ENCODE measurements at places on chromosomes 7 and 10.

DNA sequence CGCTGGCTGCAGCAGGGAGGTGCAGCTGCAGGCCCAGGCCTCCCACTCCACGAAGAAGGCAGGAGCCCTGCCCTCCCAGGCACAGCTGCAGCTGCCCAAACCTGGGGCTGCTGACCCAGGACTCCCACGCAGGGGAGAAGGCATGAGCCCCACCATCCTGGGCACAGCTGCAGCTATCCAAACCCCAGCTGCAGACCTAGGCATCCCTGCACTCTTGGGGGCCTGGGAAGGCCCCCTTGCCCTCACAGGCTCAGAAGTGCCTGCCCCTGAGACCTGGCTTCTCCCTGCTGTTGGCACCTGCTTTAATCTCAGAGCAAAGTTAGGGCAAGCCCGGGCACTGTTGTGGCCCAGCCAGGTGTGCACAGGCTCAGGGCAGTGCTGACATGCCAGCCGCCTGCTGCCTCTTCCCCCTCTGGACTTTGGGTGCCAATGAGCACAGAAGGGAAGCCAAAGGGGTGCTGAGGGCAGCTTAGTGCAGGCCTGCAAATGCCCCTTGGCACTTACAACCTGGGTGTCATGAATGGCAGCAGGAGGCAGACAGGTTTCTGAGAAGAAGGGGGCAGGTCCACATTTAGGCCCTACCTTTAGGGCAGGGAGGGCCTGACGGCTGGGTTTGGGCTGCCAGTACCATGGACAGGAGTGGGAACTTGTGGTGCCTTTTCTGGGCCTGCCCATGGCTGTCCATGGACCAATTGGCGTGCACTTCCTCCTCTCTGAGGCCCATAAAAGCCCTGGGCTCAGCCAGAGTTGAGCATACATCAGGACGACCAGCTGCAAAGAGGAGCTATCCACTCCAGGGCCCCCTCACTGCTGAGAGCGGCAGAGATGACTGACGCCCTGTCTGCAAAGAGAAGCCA is 31.1 kb downstream of the CRTAC1 start:
- DNase-seq = no peak

GRCh38 chr7:141221007-141221612 is 147.2 kb downstream of the TMEM178B start:
- no peak for DNase-seq

DNA sequence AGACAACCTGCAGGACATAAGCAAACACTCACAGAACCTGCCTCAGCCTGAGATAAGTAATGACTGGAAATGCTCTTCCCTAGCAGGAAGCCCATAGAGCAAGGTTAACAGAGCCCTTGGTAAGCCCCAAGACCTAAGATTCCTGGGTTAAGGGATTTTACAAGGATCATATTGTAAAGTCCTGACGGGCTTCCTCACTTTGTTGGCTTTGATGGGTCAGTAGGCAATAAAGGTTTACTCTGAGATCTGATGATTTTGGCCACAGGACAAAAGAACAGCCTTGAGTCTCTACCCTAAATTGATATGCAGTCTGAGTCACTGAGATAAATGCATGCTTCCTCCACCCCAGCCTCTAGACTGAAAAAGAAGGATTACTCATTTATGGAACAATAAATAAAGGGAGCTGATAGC is 270.8 kb downstream of the HTR7 start:
- DNase-seq = no peak

DNA sequence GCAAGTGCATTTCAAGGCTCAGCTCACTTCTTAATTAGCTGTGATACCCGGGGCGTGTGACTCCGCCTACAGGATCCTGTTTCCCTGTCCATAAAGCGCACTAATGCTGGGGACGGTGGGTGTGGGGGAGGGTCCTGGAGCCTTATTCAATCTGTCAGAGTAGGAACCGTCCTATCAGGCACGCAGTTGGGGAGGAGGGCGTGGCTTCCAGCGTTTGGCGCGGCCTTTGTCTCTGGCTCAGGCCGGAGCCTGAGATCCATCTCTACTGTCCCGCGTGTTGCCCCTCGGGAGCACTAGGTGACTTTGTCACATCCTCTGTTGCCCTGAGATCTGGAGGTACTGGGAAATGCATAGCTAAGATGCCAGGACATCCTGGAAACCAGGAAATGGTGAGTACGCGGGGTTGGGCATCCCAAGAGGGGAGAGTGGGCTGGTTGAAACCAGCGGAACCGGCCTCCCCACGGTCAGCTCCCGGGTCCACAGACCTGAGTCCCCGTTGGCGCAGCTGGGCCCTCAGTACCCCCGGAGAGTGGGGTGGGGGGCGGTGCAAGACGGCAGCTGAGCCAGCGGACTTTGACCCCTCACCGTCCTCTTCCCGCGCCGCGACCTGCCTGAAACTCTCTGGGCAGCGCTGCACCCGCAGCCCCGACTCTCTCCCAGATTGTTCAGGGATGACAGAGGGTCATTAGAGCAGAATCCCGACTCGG is 104.4 kb upstream of the ZNF92 start:
- DNase-seq = no peak

GRCh38 chr7:31251441-31251840 is 89.1 kb downstream of the NEUROD6 start:
- no peak for DNase-seq

GRCh38 chr10:85614981-85615380 is 751.6 kb downstream of the GRID1 start:
- no peak for DNase-seq

DNA sequence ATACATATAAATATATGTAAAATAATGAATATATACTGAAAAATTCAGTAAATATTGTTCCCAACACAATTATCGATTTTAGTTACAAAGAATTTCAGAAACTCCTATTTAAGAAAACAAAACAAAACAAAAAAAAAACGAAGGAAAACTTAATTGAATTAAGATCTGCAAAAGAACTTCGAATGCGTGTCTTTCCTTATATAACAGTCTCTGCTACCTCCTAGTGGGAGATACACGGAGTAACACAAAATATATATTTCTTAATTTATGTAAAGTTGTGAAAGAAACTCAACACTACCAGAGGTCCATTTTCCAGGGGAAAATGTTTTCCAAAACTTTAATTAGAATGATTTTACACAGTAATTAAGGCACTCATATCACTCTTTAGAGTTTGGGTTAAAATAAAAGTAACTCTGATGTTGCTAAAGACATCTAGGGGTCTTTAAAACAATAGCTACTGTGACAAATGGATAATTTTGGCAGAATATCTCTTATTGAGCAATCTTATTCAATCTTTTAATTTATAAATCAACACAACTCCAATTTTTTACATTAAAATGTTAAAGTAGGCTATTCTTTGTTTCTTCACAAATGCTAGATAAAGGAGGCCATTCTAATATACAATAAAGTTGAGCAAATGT is 41.6 kb downstream of the NEBL start:
- DNase-seq = no peak

- no peak for DNase-seq
These were observed 8.4 kb downstream of the GIGYF1 start for GRCh38 chr7:100685631-100686145.

DNA sequence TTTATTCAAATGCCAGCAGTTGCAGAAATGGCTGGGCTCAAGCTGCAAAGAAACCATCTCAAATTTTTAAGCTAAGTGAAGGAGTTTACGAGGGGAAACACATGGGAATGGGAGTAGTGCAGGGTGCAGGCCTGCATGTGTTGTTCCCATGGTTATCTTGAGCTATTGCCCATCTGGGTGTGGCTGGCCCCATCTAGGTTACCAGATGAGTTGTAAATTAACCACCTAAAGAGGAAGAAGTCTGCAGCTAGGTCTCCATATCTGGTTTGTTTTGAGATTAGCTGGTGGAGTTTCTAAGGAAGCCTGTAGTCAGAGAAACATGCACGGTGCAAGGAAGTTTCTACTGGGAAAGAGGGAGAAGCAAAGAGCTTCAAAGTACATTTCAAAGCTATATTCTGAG is 23.3 kb upstream of the STEAP2 start:
- no peak for DNase-seq

DNA sequence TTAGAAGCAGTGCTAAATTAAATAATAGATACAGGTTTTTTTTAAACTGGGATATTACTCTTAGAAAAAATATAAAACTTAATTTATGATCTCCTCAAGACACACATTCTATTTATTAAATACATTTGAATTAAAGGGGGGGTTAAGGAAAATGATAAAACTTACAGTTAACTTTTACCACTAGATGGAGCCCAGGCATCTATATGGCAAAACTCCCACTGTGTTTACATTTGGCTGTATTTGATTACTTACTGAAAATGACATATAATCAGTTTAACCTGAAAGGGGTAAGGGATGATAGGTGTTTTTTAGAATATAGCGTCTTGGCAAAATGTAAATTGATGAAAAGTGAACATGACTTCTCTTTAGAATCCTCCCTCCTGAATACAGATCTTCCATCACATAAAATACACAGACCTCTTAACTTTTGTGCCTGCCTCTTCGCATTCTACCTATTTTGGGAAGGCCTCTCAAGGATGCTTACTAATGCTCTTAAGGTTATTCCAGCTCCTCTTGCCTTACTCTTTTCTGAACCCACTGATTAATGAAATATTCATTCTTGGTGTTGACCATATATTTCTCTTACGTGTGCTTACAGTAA is 235.7 kb downstream of the AGMO start:
- no peak for DNase-seq

DNA sequence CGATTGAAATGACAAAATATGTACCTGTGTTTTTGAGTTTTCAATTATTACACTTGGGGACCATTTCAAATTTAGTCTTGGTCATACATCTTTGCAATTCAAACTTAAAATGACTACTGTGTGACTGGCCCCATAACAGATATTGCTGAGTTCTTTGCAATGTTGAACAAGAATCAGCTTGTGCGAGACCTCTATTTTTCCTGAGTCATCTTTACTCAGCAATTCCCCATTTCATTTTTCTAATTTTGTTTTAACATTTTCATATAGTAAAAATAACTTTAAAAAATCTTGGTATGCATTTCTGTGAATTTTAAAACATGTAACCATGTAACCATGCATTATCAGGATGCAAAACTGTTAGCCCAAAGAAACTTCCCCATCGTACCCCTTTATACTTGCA is 678.1 kb downstream of the ANKRD7 start:
- DNase-seq = no peak

GRCh38 chr10:12351447-12351846 is 2.1 kb downstream of the CAMK1D start:
- DNase-seq = no peak

DNA sequence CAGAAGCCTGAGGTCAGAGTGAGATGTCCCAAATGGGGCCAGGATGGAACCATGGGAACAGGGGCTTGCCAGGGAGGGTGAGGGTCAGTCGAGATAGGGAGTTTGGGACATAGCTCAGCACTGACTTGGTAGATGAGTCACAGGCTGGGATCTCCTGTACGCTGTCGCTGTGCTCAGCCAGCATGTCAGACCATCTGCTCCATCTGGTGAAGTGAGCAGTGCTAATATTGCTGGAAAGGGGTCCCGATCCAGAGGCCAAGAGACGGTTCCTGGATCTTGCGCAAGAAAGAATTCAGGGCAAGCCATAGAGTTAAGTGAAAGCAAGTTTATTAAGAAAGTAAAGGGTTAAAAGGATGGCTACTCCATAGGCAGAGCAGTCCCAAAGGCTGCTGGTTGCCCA is 505.6 kb downstream of the GALNT17 start:
- no peak for DNase-seq

GRCh38 chr7:151080067-151080521 is 515 bp downstream of the FASTK start:
- DNase-seq = no peak

DNA sequence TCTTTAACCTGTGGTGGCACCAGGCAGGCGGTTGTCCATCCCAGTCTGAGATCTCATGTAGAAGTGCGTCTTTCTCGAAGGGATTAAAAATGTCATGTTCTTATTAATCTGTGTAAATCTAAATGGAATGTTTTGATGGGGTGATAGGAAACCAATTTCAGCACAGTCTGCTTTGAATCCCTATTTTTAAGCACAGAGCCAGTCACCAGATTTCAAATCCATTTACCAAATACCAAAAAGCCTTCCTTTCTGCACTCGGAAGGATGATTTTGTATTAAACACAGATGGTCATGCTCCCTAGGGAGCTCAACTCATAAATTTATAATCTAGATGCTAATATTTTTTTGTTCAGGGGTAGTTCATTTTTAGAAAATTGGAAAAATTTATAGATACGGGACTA is 160.6 kb upstream of the AOAH start:
- no peak for DNase-seq

DNA sequence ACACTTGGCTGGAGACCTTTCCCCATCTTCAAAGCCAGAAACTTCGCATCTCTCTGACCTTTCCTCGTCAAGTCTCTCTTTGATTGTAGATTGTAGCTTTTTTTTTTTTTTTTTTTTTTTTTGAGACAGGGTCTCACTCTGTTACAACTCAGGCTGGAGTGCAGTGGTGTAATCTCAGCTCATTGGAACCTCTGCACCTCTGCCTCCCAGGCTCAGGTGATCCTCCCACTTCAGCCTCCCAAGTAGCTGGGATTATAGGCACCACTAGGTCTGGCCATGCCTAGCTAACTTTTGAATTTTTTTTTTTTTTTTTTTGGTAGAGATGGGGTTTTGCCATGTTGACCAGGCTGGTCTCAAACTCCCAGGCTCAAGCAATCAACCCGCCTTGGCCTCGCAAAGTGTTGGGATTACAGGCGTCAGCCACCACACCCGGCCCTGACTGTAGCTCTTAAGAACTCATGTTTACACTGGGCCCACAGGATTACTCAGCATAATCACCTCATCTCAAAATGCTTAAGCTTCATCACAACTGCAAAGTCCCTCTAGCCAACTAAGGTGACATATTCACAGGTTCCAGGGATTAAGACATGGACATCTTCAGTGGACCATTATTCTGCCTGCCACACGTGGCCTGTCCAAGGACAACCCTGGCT is 11.7 kb downstream of the POLL start:
- DNase-seq = no peak

DNA sequence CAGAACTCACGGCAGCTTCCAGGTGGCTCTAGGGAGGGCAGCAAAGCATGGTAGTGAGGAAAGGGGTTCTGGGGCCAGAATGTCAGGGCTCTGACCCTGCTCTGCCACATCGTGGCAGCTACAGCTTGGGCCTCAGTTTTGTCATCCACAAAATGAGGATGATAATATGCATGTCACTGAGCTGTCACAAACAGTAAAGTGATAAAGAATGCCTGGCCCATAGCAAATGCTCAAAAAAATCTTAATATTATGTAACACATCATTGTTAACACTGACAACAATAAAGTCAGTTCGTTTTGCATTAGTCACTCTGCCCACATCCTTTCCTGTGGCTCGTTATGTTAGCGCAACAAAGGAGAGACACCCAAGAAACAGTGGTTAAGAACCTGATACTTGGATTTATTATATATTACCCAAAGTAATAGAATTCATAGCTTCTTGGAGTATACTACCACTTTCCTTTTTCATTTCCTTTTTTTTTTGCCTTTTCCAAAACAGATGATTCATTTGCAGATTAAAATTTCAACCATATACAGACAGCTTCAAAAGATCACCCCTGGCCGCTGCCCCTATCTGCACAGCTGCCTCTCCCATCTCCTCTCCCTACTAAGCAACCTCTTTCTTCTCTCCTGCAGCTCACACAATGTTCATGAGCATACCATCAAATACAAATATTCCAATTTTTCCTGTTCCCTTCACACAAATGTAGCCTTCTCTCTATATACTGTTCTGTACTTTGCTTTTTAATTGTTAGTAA is 45.5 kb upstream of the DDC start:
- DNase-seq = no peak

GRCh38 chr7:6934981-6935380 is 108.9 kb upstream of the CCZ1B start:
- no peak for DNase-seq

- DNase-seq = no peak
These were observed 68.5 kb downstream of the CRTAC1 start for GRCh38 chr10:97961945-97962344.
